ENCODE measurements at places on chromosomes 16 and 17. TPM values are rescaled to one million over a fixed set of nuclear protein-coding genes. Genes with fewer than 3 reads are reported as not detected.

- no peak for DNase-seq
Observed at GRCh38 chr16:10123141-10123540, 59.1 kb downstream of the GRIN2A start.

- no peak for DNase-seq
Observed at GRCh38 chr16:51134269-51134812, 16.7 kb downstream of the SALL1 start.

DNA sequence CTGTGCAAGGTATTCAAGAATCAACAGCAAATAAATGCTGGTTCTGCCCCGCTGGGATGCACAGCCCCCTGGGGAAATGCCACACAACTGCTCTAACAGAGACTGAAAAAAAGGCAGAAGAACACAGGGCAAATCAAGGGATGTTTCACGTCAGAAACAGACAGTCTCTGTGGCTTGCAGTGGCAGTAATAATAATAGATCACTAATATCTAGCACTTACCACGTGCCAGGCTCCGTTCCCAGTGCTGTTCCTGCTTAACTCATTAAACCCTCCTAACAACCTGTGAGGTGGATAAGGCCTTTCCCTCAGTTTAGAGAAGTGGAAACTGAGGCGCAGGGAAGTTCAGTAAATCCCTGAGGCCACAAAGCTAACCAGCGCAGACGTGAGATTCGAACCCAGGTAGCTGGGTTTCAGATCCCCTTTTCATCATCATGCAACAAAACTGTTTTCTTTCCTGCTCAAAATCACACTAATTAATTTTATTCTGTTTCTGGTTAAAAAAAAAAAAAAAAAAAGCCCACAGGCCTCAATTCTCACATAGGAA is 36.7 kb downstream of the ARHGAP17 start:
- DNase-seq = no peak

DNA sequence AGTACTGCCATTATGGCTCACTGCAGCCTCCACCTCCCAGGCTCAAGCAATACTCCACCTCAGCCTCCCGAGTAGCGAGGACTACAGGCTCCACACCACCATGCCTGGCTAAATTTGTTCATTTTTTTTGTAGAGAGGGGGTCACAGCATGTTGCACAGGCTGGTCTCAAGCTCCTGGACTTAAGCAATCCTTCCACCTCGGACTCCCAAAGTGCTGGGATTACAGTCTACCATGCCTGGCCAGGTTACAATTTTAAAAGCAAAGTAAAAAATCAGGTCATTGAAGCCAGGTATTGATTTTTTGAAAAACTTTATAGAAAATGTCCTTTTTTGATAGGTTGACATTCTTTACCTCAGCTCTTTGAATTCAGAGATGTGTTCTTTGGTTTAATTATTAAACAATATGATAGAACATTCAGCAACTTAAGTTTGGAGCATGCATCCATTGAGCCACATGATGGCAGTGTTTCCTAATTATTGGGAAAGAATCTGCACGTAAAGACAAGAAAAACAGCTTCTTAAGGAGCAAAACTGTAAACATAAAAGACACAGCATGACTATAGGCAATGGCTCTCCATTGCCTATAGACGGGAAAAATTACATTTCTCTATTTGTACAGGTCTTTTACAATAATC is 1.7 kb upstream of the SLC16A11 start:
- DNase-seq = no peak

- no peak for DNase-seq
Observed at GRCh38 chr17:2453866-2454265, 53.0 kb upstream of the MNT start.

GRCh38 chr16:90077757-90078578 is 837 bp upstream of the PRDM7 start:
- peak; percentile 50 for DNase-seq

DNA sequence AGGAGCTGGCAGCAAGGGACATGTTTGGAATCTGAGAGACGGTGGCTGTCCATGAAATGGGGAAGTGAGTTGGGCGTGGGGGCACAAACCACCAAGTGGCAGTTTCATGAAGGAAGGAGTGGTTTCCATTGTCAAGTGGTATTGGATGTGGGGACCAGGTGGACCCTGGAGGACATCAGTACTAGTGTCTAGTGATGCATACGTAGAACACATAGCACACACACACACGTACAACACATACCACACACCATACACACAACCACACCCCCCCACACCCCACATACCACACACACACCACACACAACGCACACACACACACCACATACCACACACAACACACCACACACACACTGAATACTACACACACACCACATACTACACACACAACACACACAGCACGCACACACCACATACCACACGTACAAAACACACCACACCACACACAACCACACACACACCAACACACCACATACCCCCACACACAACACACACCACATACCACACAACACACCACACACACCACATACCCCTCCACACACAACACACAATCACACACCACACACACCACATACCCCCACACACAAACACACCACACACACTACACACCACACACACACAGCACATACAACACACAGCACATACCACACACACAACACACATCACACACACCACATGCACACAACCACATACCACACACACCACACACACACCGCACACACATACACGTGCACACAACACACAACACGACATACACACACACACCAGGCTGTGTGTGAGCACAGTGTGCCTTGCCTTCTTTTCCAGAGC is 41.1 kb upstream of the GSE1 start:
- no peak for DNase-seq

DNA sequence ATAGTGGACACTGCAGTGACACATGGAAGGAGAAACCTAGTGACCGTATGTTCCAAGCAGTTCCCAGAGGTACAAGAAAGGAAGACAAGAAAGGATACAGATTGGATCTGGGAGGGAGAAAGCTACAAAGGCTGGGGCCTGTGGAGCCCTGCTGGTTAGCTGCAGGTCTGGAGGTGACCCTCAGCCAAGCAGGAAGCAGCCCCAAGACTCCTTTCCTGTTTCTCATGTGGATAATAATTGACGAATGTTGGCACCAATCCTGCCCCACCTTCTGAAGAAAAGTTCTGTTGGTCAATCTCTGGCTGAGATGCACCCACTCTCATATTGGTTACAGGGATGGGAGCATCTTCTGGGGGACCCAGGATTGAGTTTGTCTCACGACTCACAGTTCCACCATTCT is 99.8 kb downstream of the SHISA6 start:
- no peak for DNase-seq

- no peak for DNase-seq
Observed at GRCh38 chr17:55160501-55160900, 104.3 kb upstream of the HLF start.

- DNase-seq = no peak
Observed at GRCh38 chr16:644556-644955, 2.9 kb downstream of the MCRIP2 start.

GRCh38 chr16:69435977-69436820 is 11.8 kb downstream of the CYB5B start:
- DNase-seq = no peak

GRCh38 chr16:78235168-78235800 is 135.8 kb downstream of the WWOX start:
- DNase-seq = peak; percentile 74

- DNase-seq = no peak
Observed at GRCh38 chr17:66326476-66327047, 24.1 kb downstream of the PRKCA start.

- no peak for DNase-seq
Observed at GRCh38 chr17:56434610-56435009, 158.9 kb upstream of the NOG start.

- DNase-seq = no peak
Observed at GRCh38 chr17:56910509-56911235, 3.2 kb downstream of the TRIM25 start.

DNA sequence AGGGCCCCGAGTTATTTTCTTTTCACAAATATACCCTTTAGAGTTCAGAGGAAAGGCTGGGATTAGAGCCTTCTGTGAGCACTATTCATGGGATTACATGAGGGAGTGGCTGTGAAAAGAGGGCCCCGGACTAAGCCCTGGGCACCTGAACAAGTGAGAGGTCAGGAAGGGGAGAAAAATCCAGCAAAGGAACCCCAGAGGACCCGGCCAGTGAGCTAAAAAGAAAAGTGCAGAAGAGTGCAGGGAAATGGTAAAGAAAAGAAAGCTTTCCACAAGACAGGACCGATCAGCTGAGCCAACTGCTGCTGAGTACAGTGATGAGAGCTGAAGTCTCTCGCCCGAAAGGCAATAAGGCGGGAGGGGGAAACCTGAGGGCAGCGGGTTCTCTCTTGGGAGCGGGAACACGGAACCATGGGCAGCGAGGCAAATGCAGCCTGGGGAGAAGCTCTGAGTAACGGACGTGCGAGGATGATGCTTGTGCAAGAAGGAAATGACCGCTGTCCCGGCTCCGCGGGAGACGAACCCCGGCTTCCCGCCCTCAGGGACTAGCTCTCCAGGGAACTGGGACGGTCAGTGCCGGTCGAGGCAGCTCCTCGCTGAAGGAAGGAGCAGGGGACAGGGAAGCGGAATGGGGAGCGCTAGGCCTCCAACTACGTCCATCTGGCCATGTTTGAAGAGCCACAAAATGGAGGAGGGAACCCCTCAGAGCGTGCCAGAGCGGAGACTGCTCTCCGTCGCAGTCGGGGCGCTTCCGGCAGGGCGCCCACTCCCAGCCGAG is 665 bp upstream of the ALDH3A2 start:
- DNase-seq = no peak

DNA sequence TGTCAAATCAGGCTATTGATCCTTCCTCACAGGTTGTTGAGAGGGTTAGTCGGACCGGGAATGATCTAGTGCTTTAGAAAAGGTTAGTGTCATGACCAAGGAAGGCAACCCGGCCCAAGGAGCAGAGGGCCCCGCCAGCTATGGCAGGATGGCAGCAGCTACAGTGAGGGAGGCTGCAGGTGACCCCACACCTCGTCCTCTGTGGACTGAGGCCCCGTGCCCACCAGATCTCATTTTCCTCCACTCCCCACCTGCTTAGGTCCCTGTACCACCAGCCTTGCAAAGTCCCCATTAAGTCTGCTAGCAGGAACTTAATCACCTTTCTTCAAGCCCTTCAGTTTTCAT is 107.5 kb downstream of the CCDC182 start:
- no peak for DNase-seq

The CD300C gene
- 0.61 TPM for total RNA-seq

The PHF23 gene
- total RNA-seq = 50.4 TPM

The KRTAP1-1 gene
- total RNA-seq = not detected

The DOK4 gene
- total RNA-seq = 6.3 TPM

The KRT33A gene
- not detected for total RNA-seq

The ITGAD gene
- total RNA-seq = 0.09 TPM

Data from activated naive CD8-positive, alpha-beta T cell treated with anti-CD3 and anti-CD28 coated beads, Interleukin-2, amount 10 ng/mL, durations not matched to agents 7 days and 5 days (primary cell).